ENCODE measurements at places on chromosomes 12 and 14.
A peak's percentile ranks its signal among the peaks of the same experiment; 100 is the strongest.

GRCh38 chr12:2581293-2582045 lies 213.3 kb upstream of the FKBP4 start:
- no peak for DNase-seq

DNA sequence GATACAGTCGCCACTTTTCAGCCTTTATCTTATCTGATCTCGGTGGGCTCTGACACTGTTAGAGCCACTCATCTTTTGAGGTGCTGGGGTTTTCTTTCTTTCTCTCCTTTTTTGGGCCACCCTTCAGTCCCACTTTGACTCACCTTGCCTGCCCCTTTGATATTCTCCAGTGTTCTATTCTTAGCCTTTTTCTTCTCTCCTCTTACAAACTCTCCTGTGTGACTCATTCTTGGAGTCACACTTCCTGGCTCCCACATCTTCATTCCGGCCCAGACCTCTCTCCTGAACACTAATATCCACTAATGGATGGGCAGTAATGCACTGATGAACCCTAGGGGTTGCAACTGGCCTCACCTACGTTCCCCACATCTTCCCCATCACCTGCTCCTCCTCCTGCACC lies 2.2 kb upstream of the DCD start:
- DNase-seq: no peak

- no peak for DNase-seq
These were observed 385.9 kb downstream of the BMP4 start for GRCh38 chr14:53570411-53571387.

DNA sequence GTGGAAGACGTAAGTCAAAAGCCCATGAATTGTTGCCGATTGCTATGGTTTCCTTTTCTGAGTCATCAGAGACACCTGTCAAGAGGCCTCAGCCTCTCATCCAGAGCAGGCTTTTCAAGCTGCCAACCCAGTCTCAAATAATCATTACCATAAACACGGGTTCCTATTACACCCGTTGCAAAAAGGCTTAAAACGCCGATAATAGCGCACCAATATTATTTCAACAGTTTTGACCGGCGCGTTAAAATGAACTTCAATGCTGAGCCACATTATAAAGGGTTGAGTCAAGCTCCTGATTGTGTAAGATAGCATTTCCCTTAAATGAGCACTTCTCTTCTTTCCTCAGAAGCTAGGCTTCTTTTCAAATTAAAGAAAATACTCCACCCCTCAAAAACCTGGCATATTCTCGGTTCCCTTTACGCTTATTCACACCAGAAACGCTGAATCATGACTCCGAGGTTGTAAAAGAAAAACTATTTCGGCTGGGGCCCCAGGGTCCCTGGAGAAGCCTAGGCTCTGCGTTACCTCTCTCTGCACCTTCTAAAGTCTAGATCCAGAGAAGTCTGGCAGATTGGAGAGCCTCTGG lies 1.4 kb downstream of the TMTC1 start:
- DNase-seq: peak; percentile 34

DNA sequence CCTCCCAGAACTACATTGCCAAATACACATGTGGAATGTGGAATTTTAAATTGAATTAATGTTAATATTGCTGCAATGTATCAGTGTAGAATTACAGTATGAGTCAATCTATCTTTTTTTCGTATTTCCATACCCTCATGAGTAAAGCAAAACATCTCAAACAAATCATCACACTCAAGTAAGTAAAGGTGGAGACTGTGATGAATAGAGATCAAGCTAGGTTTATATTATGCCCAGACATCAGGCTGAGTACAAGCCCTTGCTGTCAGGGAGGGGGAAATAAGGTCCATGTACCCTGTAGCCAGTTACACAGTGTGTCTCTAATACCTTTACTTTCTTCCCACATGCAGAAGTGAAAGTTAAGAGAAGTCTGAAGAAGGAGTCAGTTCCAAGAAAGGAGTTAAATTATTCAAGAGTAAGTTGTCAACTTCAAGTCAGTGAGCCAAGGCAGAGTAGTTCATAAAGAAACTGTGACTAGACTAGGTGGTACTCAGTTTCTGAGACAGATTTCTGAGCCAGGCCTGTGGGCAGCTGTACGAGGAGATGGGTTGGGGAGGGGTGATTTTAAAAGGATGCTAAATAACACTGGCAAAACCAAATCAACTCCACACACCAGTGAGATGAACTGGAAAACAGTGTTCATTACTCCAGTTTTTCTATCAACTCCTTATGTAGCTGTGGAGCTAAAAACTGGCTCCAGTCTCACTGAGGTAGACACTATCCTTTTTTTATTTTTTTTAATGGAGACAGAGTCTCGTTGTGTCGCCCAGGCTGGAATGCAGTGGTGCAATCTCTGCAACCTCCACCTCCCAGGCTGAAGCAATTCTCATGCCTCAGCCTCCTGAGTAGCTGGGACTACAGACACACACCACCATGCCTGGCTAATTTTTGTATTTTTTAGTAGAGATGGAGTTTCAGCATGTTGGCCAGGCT lies 23.8 kb upstream of the STK38L start:
- no peak for DNase-seq

- no peak for DNase-seq
These were observed 154.5 kb upstream of the FOXN3 start for GRCh38 chr14:89571491-89571890.

DNA sequence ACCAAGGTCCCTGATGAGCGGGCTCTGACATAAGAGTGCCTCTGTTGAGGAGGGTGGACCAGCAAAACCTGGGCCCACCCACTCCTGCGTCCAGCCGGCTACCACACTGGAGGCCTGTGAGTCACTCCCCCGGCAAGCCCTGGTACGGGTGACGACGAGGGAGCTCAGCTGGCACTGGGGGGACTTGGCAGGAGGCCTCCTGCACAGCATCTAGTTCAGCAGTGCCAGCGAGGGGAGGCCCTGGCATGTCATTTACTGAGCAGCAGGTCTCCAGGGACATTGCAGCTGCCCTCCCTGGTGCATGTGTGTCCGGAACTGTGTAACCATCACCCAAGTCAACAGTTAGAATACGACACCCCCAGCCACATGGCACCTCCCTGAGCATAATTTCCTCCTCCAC lies 24.4 kb downstream of the CD9 start:
- peak; percentile 33 for DNase-seq

GRCh38 chr12:15350643-15351042 lies 28.3 kb downstream of the PTPRO start:
- DNase-seq: no peak

DNA sequence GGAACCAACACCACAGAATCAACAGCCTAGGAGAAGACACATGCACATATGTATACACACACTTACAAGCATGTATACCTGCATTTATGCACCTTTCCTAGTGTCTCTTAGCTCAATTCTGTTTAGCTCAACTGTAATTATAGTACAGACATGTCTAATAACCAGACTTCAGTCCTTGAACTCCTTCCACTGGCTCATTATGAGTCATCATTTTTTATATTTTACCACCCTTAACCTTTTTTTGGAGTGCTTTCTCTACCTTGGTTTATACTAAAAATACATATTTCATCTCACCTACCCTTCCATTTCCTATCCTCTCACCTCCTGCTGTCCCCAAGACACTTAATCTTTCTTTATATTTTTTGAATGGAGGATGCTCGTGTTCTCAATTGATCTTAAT lies 110.4 kb downstream of the ARID2 start:
- DNase-seq: no peak

GRCh38 chr14:104800771-104801519 lies at the start of gene ZBTB42:
ZBTB42 (plus strand) TSS chr14:104801101; CDS start chr14:104801198, 97 bp downstream.
- no peak for DNase-seq

DNA sequence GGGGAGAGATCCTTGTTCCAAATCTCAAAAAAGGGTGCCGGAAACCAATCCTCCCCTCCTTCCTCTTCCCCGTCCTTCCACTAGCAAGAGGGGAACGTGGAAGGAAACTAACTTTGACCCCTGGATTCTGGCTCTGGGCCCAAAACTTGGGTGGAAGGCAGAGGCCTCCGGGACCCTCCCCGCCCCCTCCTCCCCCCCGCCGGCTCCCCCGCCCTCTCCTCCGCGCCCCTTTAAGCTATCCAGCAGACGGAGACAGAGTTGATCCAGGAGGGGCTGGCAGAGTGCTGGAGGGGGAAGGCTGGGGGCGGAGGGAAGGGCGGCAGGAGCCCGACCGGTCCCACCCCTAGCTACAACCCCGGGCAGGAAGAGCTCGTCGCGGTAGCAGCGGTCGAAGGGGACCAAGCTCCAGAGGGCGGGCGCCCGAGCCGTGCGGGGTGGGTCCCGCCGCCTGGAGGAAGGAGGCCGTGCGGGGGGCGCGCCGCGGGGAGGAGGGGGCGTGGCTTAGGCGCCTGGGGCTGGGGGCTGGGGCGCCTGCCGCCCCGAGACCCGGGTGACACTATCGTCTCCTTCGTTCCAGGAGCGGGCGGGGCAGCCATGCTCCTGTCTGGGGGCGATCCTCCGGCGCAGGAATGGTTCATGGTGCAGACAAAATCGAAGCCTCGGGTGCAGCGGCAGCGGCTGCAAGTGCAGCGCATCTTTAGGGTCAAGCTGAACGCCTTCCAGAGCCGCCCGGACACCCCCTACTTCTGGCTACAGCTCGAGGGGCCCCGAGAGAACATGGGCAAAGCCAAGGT lies at the start of gene NYNRIN:
NYNRIN (plus strand) TSS at position 351 of the 794 bp plus-strand sequence; CDS start at position 595, 244 bp downstream.
- DNase-seq: peak; percentile 58

- peak; percentile 61 for DNase-seq
These were observed 157.4 kb upstream of the HMGA2 start for GRCh38 chr12:65666876-65667275.

- DNase-seq: peak; percentile 89
These were observed 649.6 kb downstream of the BCL11B start for GRCh38 chr14:98622208-98623051.

DNA sequence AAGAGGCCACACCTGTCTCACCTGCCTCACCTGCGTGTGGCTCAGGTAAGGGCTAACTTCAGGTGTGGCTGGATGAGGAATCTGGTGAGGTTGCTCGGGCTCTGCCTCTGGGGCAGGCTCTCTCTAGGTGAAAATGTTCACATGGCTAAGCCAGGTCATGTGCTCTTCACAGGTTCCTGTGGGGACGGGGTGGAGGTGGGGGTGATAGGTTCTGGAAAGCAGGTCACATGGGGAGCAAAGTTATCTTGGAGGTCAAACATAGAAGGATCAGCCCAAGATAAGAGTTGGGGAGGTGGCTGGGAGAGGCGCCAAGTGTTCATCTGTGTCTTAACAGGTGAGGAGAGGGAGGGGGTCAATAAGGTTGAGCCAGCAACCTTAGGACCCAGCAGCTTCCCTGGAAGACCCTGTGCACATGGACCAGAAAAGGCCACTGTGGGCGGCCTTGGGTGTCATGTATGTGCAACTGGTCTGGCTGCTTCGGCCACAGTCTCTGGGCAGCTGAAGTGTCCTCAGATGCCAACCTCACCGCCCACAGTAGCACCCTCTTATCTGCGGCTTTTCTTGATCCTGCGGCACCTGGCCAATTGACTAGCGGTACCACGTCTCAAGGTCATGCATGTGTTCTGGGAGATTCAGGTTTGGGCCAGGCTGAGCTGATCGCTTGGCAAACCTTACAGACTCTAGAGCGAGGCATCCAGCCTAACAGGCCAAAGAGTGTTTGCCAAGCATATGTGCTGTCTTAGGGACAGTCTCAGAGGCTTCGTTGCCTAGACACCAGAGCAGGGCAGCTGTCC lies 60.5 kb downstream of the CACNA1C start:
- no peak for DNase-seq

GRCh38 chr12:6554168-6555017 lies 1.4 kb downstream of the IFFO1 start:
- DNase-seq: peak; percentile 81

GRCh38 chr12:52551216-52551865 lies 1.6 kb downstream of the KRT71 start:
- DNase-seq: no peak

DNA sequence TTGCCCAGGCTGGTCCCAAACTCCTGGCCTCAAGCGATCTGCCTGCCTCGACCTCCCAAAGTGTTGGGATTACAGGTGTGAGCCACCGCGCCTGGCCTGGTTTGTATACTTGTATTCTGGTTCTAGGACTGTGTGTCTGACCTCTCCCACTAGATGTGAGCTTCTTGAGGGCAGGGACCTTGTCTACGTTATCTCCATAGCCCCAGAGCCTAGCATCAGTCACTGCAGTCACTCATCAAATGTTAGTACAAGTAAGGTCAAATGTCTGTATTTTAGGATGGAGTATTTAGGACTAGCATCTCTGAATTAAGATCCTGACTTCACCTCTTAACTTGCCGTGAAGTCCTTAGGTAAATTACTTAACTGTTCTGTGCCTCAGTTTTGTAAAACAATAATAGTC lies 2.9 kb downstream of the RILPL2 start:
- no peak for DNase-seq

DNA sequence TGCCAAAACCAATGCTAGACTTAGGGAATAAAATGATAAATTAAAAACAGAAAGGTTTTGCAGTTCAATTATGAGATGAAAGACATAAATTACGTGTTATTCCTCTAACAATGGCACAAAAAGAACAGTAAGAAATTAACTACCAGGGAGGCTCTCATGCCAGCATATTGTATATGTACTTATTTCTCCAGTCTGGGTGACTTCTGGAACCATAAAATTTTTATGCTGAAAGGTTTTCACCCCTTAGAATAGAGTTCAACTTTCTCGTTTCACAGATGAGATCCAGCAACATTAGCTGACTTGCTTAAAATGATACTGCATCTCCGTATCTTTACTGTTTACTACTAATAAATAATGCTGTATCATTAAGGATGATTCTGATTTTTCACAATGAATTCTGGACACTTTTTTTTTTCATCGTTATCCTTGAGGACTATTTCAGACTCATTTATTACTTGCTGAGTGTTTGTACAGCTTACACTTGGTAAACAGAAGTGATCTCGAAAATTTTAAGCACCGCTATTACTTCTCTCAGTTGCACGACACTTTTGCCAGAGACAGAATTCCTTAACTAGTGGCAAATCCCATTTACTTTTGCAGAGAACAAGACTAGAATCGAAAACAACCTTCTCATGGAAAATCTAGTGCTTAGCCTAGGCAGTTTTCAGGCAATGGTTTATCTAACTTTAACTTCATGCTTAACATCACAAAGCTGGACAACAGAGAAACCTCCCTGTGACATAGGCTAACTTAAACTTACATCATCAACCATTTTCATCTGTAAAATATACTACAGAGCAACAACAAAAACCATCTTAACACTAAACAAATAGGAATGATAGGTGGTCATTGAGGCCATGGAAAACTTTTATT lies 2.7 kb downstream of the RSRC2 start:
- DNase-seq: no peak

GRCh38 chr14:105478398-105479251 lies 4.0 kb downstream of the CRIP2 start:
- no peak for DNase-seq

- DNase-seq: peak; percentile 23
These were observed 24.4 kb downstream of the TUNAR start for GRCh38 chr14:95901054-95901453.

DNA sequence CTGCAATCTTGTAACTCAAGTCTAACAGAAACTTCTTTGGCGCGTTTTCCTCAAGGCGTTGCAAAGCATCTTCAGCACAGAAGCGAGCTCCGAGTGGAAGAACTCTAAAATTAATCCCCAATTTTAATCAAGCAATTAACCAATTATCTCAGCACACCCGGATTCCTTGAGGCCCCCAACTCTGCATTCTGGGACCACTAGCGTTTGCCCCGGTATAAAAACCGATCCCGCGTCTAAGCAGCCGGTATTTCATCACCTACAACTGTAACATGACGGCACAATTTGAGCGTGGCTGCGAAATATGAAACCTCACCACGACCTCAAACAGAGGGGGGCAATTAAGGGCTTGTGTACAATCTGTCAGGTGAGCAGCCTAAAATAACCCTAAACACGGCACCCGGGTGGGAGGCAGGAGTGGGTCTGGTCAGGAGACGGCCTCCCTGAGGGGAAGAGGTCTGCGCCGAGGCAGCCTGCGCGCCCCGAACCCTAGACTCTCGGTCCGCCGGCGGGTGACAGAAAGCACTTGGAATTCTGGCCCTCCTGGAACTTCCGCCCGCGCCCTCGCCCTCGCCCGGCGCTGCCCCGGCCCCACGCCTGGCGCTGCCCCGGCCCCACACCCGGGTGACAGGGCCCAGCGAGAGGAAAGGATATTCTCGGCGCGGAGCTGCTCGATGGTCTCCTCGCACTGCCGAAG lies 594 bp downstream of the ZCCHC8 start:
- DNase-seq: peak; percentile 62

All from fibroblast of skin of back (primary cell).